Activated CD4-positive, alpha-beta T cell treated with anti-CD3 and anti-CD28 coated beads, Interleukin-2, amount 50 U/mL, for 4 hours (primary cell): ENCODE measurements at places on chromosomes 6 and 20.

- no peak for DNase-seq
These were observed 544.5 kb downstream of the MAFB start for GRCh38 chr20:40144581-40144980.

DNA sequence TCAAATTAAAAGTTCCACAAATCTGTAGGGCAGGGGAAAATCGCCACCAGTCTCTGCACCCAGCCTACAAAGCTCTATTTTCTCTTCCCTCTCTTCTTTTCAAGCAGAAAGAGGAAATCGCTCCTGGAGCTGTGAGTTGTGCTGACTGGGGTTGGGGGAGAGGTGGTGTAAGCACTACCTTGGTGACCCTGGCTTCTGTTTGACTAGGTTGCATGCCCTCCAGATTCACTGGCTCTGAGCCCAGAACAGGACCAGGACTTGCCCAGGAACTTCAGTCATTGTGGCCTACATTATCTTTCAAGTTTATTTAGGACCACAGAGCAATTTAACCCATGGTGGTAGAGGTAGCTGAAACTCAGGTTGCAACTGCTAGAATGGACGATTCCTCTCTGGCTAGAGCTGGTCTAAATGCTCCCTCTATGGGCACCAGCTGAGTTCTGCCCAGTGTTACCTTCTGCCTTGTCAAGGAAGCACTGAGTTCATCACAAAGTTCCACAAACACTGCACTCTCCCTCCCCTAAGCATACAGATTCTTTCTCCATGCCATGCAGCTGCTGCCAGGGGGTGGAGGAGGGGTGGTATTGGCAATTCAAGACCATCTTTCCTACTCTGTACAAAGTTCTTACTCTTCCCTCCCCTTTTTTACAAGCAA, 122.0 kb upstream of the BMP5 start:
- no peak for DNase-seq

DNA sequence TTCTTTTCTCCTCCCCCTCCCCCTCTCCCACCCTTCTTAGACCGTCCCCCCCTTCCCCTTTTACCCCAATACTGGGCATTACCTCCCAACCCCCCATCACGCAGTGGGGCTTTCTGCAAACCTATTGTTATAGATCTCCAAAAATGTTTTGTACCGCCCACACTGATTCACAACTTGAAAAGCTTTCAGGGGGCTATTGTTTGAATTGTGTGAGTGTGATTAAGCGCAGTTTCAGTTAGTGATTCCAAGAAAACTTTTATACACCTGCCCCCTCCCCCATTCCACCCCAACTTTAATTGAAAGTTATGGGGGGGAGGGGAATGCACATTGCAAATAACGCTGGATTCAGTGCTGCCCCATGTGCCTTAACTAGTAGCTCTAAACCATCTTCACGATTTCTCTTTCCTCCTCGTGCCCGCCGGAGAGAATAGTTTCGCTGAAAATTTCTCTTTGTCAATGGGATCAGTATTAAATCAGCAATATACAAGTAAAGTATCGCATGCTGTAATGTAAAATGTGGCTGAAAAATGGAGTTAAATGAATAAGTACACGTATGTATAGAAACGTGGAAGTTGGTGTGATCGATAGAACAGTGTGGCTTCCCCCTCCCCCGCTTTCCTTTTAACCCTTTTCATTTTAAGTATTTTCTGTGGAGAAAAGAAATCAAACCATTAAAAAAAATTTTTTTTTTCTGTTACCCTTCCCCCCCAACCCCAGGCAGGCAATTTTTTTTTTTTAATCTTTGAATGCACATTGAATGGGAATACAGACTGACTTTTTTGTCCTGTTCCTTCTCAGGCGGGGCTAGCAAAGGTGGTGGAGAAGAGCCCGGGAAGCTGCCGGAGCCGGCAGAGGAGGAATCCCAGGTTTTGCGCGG, 632 bp downstream of the LIN28B start:
- no peak for DNase-seq

DNA sequence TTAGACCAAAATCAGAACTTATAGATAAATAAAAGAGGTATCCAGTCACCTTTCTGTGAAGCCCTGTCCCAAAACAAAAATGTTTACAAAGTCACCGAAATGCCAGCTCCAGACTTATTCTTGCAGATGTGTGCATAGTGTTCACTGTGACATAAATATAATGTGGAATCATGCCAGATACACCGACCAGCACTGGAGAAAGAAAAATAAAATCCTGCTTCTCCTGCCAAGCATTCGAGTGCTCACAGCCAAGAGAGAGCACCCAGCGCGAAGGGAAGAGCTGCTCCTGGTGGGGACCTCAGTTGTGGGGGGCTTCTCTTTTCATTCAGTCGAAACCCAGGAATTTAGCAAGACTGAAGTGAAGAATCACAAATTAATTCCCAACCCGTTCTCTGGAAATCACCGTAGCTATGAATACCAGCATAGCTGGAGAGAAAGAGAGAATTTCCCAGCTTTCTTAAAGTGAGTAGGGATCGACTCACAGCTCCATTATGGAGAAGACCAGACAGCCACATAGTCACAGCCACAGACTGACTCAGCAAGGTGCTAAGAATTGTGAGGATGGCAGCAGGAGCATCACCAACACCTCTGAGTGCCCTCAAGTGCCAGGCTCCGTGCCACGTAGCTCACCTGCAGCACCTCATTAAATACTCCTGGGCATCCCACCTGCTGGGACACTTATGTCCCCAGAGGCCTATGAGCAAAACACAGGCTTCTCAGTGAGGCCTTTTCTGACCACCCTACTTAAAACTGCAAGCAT, 33.2 kb downstream of the BFSP1 start:
- DNase-seq = no peak

DNA sequence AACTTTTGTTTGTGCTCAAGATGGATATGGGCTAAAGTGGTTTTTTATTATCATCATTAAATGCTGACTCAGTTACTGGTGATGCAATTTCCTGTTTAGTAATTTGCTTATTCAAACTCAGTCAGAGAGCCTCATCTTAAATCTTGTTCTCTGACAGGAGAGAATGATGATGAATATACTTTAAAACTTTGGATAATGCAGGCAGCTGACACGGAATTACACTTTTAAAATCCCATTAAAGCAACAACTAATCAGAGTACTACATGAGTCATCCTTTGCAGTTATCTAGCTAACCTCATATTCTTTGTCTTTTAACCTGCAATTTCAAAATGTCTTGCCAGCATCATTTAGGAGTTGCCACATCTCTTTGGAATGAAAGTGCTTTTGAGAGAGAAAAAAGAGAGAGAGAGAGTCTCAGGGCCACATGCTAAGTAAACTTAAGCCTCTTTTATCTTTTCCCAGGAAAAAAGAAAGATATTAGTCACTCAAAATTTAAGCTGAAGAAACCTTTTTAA, 9.2 kb upstream of the C6orf141 start:
- DNase-seq = no peak

- no peak for DNase-seq
These were observed 13.1 kb downstream of the QRSL1 start for GRCh38 chr6:106642476-106642875.

- no peak for DNase-seq
These were observed 139.0 kb upstream of the JAG1 start for GRCh38 chr20:10812759-10813327.
